ENCODE measurements at places on chromosomes 3 and 15. TPM values are rescaled to one million over a fixed set of nuclear protein-coding genes. Genes with fewer than 3 reads are reported as not detected.

The PLXNA1 gene
- total RNA-seq, result 65.6 TPM

The NDUFB4 gene
- 60.4 TPM for total RNA-seq

The CGNL1 gene
- total RNA-seq, result 2.2 TPM

The ACAD9 gene
- total RNA-seq, result 50.1 TPM

The HDC gene
- not detected for total RNA-seq

The CTDSPL2 gene
- 42.4 TPM for total RNA-seq

The KLHL40 gene
- total RNA-seq, result not detected

The IL17RD gene
- total RNA-seq, result 0.92 TPM

The LSG1 gene
- total RNA-seq, result 41.6 TPM

The C3orf22 gene
- not detected for total RNA-seq

The EAF2 gene
- total RNA-seq, result 0.92 TPM
